AG04450 (cell line): ENCODE measurements at places on chromosomes 4 and X.

DNA sequence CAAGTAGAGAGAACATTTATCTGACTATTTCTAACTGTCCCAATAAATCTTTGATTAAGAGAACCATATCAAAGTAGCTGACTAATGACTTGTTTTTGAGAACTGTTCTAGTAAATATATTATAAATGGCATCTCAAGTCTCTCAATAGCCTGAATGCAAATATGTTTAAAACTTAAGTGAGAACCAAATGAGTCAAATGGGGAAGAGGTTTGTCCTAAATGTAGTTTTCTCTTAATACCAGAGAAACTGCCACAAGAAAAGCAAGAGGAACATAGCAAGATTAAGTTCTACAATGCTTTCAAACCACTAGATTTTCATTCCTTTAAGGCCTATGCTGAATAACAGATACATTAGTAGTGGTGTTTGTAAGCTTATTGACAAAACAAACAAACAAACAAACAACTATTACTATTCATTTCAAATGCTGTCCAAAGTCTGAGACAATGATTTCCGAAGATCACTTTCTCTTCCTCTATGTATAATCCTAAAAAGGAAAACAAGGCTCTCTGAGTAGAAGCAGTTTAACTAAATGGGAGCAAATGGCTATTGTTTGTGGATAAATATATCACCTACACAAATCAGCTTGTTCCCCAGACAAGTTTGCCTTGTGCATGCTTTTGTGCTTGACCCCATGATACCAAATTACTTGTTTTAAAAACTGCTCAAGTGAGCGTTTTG, 408.4 kb upstream of the EMCN start:
- DNase-seq, result no peak

DNA sequence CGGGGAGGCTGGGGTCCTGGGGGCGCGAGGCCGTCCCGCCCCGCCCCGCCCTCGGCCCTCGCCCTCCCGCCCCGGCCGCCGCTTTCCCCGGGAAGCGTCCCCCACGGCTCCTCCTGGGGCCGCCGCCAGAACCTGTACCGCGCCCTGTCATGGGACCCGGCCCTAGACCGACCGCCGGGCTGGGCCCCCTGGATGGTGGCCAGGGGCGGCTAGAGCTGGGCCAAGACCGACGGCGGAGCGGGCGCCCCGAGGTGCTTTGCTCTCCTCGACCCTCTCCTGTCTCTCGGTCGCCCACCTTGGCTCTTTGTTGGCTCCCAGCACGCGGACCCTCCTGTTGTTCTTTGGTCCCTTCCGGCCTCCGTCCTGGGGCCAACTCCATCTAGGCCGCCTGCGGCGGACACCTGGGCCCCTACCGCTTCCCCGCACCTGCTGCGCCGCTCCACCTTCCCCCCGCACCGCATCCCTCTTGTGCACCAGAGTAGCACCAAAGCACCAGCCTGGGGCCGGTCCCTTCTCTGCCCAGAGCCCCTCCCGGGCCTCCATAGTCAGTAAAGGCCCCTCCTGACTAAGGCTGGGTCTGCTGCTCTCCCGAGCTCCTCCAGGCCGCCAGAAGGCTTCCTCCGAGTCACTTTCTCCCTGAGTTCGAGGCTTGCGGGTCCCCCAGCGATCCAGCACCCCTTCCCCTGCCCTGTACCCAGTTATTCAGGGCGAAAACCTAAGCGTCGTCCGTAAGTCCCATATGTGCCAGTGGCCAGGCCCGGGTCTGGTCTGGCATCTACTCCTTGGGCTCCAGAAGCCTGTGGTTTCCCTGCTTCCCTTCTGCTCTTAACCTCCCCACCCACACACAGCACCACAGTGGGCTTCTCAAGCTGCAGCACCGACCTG, 587 bp downstream of the TACC3 start:
- no peak for DNase-seq

GRCh38 chr4:89615051-89615450, 221.9 kb downstream of the SNCA start:
- no peak for DNase-seq

- no peak for DNase-seq
Observed at GRCh38 chrX:111375747-111376146, 36.2 kb downstream of the DCX start.

DNA sequence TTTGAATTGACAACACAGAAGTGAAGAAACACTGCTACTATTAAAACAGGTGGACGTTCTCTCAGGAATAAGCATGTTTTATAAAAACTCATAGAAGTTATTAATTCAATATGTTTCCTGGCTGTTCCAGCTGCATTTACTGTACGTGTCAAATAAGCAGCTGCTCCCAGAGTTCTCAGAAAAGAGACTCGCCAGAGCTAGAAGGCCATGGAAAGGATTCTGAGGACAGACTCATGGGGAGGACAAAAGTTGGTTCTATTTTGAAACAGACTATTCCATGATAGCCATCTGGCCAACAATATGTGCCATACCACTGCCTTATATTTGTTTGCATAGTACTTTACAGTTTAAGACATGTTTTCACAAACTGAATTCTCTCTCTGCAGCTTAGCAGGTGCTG, 136.5 kb downstream of the NR3C2 start:
- DNase-seq, result no peak

GRCh38 chr4:174505892-174506291, 16.4 kb downstream of the HPGD start:
- DNase-seq, result no peak

DNA sequence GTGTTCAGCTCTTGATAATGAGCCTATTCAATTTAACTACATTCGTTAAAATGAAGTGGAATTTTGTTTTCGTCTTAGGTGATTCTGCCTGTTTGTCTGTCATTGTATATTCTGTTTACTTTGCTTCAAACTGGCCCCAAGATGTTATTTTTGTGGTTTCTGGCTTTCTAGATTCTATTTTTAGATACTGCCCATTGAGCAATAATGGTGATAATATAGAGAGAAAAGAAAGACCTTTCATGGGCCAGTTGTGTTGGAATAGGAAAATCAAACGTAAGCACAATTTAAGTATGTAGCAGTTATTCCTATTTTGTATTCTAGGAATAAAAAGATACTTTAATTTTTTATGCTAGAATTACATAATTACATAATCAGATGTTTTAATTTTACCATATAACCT, 4.0 kb downstream of the CDKN2AIP start:
- no peak for DNase-seq

- no peak for DNase-seq
Observed at GRCh38 chr4:6681191-6681590, 12.5 kb upstream of the S100P start.

DNA sequence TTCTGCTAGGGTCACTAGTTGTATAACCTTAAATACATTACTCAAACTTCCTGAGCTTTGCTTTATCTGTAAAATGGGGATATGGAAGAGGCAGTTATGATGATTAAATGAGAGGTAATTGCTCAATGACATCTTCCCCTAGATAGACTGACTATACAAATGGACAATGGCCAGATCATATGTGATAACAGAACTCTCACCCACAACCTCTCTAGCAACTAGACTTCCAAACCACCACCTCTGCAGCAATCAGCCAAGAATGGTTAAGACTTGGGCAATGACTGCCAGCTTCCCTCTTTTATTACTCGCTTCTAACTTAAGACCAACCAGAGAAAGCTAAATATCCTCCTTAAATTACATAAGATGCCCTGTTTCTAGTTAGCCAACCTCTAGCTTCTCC, 2.9 kb upstream of the SEPSECS start:
- DNase-seq, result no peak

DNA sequence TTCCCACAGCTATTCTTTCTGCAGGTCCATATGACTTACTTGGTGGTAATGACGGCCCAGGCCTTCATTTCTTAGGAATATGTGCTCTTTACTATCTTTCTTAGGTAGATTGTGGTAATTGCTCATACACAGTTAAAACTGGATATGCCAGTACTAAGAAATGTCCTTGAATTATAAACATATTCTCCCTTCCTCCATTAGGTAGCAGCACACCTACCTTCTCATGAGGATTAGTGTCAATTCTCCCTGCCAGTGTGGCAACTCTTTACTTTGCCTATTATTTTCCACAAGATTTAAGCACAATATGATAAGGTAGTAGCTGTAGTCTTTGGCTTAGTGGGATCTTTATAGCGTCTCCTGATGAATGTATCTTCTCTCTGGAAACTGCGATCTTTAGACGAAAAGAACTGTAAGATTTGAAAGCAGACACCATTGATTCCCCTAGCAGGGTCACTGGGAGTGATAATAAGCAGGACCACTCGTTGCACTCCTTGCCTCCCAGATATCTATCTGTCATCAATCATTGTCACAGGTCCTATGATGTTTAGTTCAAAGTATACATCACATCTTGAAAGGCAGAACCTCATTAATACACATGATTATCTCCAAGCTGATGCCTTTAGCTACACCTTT, 1240.7 kb downstream of the C4orf33 start:
- DNase-seq, result no peak

GRCh38 chr4:18914182-18914581, 892.6 kb upstream of the LCORL start:
- DNase-seq, result no peak

GRCh38 chr4:72077346-72077745, 45.5 kb downstream of the NPFFR2 start:
- DNase-seq, result no peak

DNA sequence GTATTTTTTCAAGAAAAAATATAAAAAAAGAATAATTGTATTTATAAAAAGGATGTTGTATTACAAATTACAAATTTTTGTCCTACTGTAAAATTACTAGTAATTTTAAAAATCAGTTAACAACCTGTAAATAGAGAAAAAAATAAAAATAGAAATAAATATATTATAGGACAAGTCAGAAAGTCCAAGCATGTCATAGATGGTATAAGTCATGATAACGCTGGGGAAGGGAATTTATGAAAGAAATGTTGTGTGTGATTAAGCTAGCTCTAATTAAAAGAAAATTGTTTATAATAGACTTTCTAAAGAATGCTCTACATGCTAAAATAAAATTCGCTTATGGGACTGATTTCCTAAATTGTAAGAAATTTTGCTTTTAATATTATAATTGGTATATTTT, 2329.9 kb downstream of the ARAP2 start:
- DNase-seq, result no peak

- DNase-seq, result no peak
Observed at GRCh38 chrX:73562458-73562857, 539 bp upstream of the CHIC1 start.
